Subcutaneous adipose tissue (tissue), 4 donors: ENCODE measurements at places on chromosomes 11 and 22. TPM values are rescaled to one million over a fixed set of nuclear protein-coding genes. Genes with fewer than 3 reads are reported as not detected.

IGLL1 gene
- not detected for total RNA-seq

ZNF280B gene
- 0.49 TPM for total RNA-seq

TPH1 gene
- total RNA-seq: 0.17 TPM

CASP5 gene
- not detected for total RNA-seq

ANO5 gene
- 3.1 TPM for total RNA-seq

APOBEC3H gene
- not detected for total RNA-seq

PNPLA3 gene
- 2.3 TPM for total RNA-seq

RAC2 gene
- total RNA-seq: 7.8 TPM

CTSF gene
- total RNA-seq: 55.9 TPM

YPEL4 gene
- 4.1 TPM for total RNA-seq

TMEM126A gene
- 18.9 TPM for total RNA-seq

ZNF70 gene
- 3.9 TPM for total RNA-seq

GPHA2 gene
- not detected for total RNA-seq

MS4A6E gene
- total RNA-seq: 2.1 TPM

RAG2 gene
- total RNA-seq: not detected

PAX6 gene
- total RNA-seq: not detected
